ENCODE measurements at places on chromosomes 7 and 10.
A peak's percentile ranks its signal among the peaks of the same experiment; 100 is the strongest.

GRCh38 chr10:62577666-62578291 lies 203.6 kb downstream of the ZNF365 start:
- DNase-seq: no peak

DNA sequence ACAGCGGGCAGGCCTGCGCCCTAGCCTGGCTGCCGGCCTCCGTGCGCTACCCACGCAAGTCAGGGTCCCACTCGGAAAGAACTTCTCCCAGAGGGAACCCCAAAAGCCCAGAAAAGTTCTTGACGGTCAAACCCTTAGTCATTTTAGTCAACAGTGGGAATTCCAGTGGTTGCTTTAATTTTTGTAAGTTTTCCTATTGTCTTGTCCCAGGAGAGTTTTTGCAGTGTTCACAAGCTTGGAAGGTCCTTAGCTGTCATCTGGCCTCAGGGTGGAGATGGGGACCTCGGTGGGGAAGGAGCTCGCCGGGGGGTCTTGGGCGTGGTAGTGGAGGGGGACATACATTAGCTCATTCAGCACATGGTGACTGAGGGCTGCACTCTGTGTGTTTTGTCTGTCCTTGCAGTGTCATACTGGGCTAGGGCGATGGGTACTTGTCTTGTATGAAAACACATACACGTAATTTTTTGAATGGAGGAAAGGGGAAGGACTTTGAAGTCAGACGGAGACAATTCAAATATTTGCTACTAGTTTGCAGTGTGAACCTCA lies 736 bp downstream of the MINDY4 start:
- no peak for DNase-seq

GRCh38 chr10:71797533-71798307 lies 24.4 kb upstream of the VSIR start:
- no peak for DNase-seq

DNA sequence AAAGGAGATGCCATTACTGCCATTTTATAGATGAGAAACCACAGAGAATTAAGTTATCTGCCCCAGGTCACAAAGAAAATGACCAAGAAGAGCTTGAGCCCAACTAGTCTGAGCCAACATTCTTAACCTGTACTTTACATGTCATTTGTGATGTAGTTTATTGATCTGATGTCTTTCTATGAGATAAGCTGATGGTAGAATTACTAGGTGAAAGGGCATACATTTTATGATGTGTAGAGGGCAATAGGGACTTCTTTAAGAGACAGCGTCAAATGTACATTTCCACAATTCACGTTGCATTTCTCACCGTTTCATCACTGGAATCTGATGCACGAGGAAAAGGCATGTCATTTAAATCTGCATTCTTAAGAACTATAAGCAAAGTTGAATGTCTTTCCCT lies 11.3 kb downstream of the ACSL5 start:
- no peak for DNase-seq

DNA sequence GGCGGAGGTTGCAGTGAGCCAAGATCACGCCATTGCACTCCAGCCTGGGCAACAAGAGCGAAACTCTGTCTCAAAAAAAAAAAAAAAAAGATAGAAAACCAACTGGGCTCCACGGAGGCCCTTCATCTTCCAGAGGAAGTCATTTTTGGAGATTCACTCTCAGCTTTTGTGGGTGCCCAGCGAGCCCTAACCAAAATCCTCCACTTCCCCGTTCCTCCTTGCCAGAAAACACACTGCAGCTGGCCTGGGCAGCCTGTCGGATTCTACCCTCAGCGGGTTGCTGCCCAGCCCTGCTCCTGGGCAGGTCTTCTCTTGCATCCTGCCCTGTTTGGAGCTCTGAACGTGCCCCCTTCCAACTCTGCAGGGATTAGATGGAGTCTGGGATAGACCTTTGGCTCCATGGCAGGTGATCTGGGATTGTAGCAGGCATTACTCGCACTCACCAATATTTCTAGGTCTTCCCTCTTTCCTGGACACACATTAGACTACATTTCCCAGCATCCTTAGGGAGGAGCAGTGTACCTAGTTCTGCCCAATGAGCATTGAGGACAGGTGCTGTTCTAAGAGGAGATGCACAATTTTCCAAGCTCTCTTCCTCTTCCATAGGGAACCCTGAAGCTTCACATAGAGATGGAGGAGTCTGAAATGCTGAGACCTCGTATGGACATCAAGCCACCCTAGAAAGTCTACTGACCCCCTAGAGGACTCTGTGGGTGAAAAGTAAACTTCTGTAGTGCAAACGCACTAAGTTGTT lies 4.6 kb downstream of the GRID2IP start:
- DNase-seq: peak; percentile 43

DNA sequence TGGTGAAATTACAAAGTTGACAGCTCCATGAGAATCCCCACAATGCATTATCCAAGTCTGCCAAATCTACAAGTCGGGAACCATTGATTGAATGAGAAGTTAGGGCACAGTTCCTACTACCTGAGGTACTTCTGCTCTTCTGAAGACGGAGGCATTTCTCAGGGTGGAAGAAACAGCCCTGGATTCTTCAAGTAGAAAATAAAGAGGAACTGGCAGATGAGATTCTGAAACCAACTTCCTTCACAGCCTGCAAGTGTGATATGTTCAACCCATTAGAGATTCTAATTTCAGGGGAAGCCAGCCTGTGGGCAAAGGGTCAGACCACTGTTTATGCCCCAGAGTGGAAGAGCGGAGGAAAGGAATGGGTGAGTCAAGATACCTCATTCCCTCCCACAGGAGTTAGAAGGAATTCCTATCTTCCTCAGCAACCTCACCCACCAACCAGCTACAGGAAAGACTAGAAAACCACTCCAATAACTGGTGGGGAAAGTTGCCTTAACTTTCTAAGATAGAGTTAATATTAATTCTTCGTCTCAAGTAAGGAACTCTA lies 50.5 kb upstream of the BMPER start:
- peak; percentile 53 for DNase-seq

GRCh38 chr10:35934642-35934995 lies 292.5 kb upstream of the FZD8 start:
- no peak for DNase-seq

- no peak for DNase-seq
Measured at GRCh38 chr7:121323515-121324302, 5.1 kb upstream of the WNT16 start.

- DNase-seq: no peak
Measured at GRCh38 chr7:139635526-139636302, 112.2 kb downstream of the CLEC2L start.

- no peak for DNase-seq
Measured at GRCh38 chr10:104899779-104900178, 258.7 kb downstream of the SORCS3 start.

- no peak for DNase-seq
Measured at GRCh38 chr10:100779329-100779728, 33.9 kb downstream of the PAX2 start.

All from PC-3 (cell line).